Ascending aorta (tissue), 2 donors: ENCODE measurements at places on chromosomes 16 and 17. TPM values are rescaled to one million over a fixed set of nuclear protein-coding genes. Genes with fewer than 3 reads are reported as not detected.

DNA sequence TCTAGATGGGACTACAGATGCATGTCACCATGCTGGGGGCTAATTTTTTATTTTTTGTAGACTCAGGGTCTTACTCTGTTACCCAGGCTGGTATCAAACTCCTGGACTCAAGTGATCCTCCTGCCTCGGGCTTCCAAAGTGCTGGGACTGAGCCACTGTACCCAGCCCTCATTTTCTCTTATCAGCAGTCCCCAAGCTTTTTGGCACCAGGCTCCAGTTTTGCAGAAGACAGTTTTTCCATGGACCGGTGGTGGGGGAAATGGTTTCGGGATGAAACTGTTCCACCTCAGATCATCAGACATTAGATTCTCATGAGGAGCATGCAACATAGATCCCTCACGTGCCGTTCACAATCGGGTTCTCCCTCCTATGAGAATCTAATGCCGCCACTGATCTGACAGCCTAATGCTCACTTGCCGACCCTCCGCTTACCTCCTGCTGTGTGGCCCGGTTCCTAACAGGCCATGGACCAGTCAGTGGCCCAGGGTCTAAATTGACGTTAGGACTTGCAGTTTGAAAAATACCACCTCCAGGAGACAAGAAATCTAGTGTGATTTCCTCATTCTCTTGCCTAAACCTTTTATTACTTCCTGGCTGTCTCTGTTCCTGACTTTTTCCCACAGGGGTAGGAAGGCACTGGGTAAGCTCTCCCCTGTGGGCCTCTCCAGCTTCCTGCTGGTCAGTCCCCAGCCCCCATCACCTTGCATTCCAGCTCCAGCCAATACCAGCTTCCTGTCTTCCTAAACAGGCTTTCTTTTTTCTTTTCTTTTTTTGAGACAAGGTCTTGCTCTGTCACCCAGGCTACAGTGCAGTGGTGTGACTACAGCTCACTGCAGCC, 9.3 kb upstream of the CNP start:
- H3K4me1 ChIP-seq: no peaks in the 10 kb centered on the region
- no peak overlapping the region for H3K4me3 ChIP-seq
- DNase-seq: no peak
- no peaks in the 10 kb centered on the region for H3K27me3 ChIP-seq
- no peaks in the 10 kb centered on the region for H3K36me3 ChIP-seq

GRCh38 chr17:66383333-66383732, 80.9 kb downstream of the PRKCA start:
- H3K27ac ChIP-seq: no peak overlapping the region
- no peaks in the 10 kb centered on the region for H3K27me3 ChIP-seq
- no peak overlapping the region for H3K4me3 ChIP-seq
- DNase-seq: no peak
- no peaks in the 10 kb centered on the region for H3K36me3 ChIP-seq
- H3K4me1 ChIP-seq: no peaks in the 10 kb centered on the region

- DNase-seq: peak; percentile 77
- no peaks in the 10 kb centered on the region for H3K36me3 ChIP-seq
- peaks cover 16% of the 10 kb centered on the region for H3K4me1 ChIP-seq
- H3K4me3 ChIP-seq: no peak overlapping the region
These were observed 4.5 kb downstream of the ABCC3 start for GRCh38 chr17:50638966-50639713.

DNA sequence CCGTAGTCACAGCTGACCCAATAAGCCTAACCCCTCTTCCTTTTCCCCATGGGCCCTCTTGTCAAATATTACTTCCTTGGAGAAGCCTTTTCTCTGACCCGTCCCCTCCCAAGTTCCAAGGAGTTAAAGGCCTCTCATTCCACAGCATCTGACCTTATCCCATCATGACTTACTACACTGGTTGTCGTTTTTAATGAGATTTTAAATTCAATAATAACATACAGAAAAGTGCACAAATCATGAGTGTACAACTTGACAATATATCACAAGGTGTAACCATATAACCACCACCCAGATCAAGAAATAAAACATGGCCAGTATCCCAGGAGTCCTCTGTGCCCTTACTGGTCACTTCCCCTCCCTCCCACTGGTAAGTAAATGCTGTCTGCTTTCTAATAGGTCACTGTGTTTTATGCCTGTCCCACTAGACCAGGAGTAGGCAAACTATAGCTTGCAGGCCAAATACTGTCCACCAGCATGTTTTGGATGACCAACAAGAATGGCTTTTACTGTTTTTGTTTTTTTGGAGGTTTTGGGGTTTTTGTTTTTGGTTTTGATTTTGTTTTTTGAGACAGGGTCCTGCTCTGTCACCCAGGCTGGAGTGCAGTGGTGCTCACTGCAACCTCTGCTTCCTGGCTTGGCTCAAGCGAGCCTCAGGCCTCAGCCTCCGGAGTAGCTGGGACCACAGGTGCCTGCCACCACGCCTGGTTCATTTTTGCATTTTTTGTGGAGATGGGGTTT, 1.2 kb upstream of the FDXR start:
- DNase-seq: no peak
- H3K4me3 ChIP-seq: peak overlapping the region; percentile 85
- H3K36me3 ChIP-seq: no peaks in the 10 kb centered on the region
- H3K4me1 ChIP-seq: peaks cover 16% of the 10 kb centered on the region
- no peaks in the 10 kb centered on the region for H3K27me3 ChIP-seq

GRCh38 chr17:77027271-77027889, 113.4 kb upstream of the SEC14L1 start:
- H3K27ac ChIP-seq: no peak overlapping the region
- H3K27me3 ChIP-seq: no peaks in the 10 kb centered on the region
- H3K4me3 ChIP-seq: no peak overlapping the region
- no peaks in the 10 kb centered on the region for H3K4me1 ChIP-seq
- no peak for DNase-seq

NOXO1 gene
- total RNA-seq: not detected

RMI2 gene
- total RNA-seq: not detected
